NCI-H1694 treated with DMSO at 0.1 percent for 48 hours (cell line): ENCODE measurements at places on chromosomes 4 and X.

GRCh38 chr4:71187404-71188155, 151.2 kb upstream of the SLC4A4 start:
- no peak for DNase-seq

- no peak for DNase-seq
Observed at GRCh38 chrX:55357236-55357635, 92.5 kb upstream of the PAGE3 start.

- no peak for DNase-seq
Observed at GRCh38 chrX:68018248-68019203, 414.8 kb downstream of the OPHN1 start.

DNA sequence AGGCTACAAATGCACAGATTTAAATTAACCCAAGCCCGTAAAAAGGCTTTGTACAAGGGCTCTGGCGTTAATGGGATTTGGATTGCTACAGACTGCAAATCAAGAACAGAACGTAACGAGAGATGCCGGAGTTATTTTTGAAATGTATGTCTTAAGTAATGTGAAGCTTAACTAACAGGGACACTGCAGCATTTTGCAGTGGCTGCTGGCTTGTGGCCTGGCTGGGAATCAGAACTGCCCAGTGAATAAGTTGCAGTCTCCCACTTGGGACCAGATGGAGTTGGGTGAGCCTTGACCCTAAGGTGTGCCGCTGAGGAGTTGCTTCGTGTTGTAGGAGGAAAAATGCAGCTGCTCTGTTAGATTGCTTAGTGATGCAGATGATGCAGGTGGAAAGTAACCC, 318.4 kb downstream of the DHX15 start:
- no peak for DNase-seq

- DNase-seq, result no peak
Observed at GRCh38 chr4:41432881-41433280, 105.1 kb upstream of the LIMCH1 start.
